ENCODE measurements at places on chromosomes 2 and 18. TPM values are rescaled to one million over a fixed set of nuclear protein-coding genes. Genes with fewer than 3 reads are reported as not detected.

- no peak for DNase-seq
Observed at GRCh38 chr2:238635647-238636051, 208.9 kb downstream of the ASB1 start.

GRCh38 chr2:234437642-234438304 is 59.1 kb downstream of the ARL4C start:
- no peak for DNase-seq

DNA sequence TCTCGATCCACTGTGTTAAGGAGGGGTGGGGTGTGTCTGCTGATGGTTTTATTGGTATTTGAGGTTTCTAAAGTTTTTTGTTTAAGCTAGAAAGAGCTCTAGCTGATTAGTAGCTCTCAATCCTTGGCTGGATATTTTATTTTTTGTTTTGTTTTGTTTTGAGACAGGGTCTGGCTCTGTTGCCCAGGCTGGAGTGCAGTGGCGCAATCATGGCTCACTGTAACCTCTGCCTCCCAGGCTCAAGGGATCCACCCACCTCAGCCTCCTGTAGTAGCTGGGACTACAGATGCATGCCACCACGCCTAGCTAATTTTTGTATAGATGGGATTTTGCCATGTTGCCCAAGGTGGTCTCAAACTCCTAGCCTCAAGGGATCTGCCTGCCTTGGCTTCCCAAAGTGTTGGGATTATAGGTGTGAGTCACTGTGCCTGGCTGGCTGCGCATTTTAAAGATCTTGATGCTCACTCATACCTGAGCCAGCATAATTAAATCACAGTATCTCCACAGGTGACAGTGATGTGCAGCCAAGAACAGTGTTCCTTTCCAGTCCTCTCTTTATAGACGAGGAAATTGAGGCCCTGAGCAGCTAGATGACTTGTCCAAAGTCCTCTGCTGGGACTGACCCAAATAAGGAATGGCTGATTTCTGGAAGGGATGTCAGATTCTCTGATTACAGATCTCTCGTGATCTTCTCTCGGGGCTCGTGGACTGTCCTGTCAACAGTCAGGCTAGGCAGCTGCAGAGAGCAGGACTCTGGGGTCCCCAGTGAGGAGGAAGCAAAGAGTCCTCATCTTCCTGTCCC is 44.5 kb downstream of the SPTBN1 start:
- DNase-seq = no peak

Gene PTH2R
- not detected for total RNA-seq

Gene PUM2
- total RNA-seq = 49.3 TPM

Gene FOXI3
- not detected for total RNA-seq

Gene RESP18
- total RNA-seq = not detected

GRCh38 chr18:70310560-70311320 is 21.9 kb downstream of the SOCS6 start:
- no peak for DNase-seq

- DNase-seq = no peak
Observed at GRCh38 chr2:44247924-44248323, 27.4 kb upstream of the SLC3A1 start.

Gene LIMS3
- 6.8 TPM for total RNA-seq

Gene ZBTB14
- 16.3 TPM for total RNA-seq

Gene CD207
- total RNA-seq = 0.48 TPM

Gene DNAJC5G
- not detected for total RNA-seq

DNA sequence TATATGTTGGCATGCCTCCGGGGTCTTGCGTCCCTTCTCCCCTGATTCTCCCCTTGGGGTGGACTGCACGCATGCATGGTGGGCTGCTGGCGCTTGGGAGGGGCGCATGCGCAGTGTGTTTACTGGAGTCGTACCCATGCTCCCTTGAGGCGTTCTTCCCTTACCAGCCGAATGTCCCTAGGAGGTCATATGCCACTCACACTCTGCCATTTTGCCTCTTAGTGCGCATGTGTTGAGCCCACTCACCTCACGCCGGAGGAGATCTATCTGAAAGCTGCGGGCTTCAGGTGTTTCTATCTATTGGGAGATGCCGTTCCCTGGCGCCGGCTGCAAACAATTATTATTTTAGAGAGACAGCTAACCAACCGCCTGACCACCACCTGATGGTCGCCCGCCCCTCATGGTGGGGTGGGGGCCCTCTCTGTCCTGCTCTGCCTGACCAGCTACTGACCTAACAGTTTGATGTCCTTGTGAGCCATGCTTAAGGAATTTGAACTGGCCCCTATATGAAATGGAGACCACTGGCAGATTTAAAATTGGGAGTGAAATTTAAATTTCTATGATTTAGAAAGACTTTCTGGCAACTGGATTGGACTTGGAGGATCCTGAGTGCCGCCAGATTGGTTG is 179.6 kb downstream of the RNF144A start:
- DNase-seq = no peak

Gene CXCR4
- 9.1 TPM for total RNA-seq

GRCh38 chr2:104408266-104408665 is 445.6 kb upstream of the POU3F3 start:
- DNase-seq = no peak

DNA sequence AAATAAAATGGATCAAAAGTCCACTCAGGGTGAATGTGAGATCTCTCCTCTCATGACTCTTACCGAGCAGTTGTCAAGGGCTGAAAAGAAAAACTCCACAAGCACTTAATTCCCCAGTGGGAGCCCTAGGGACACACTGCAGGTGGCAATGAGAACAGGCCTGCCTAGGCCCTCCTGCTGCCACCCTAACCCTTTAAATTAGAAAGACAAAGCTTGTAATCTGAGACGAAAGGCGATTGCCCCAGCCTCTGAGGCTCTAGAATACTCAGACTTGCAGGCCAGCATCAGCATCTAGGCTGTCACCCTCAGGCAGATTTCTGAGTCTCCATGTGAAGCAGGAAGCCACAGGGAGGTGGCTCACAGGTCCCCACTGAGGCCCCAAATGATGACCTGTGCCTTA is 457.0 kb upstream of the MYT1L start:
- no peak for DNase-seq

Gene SIX2
- total RNA-seq = 0.46 TPM

Gene MYOM1
- 0.69 TPM for total RNA-seq

DNA sequence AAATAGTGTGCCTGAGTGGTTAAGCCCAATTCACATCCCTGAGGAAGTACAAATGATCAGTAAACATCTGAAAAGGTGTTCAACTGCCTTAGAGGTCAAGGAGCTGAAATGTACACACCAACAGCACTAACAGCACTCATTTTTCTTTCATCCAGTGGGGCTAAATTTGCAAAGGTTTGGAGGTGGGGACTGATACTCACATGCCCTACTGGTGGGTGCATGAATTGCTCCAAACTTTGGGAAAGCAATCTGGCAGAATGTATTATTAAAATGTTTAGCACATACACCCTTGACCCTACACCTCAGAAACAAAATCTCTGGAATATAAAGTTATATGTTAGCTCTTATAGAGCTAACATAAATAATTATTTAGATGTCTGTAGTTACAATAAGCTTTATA is 19.0 kb upstream of the FAM178B start:
- DNase-seq = no peak

Gene OSR1
- 2.5 TPM for total RNA-seq

Gene C1GALT1C1L
- not detected for total RNA-seq

Gene EN1
- not detected for total RNA-seq

DNA sequence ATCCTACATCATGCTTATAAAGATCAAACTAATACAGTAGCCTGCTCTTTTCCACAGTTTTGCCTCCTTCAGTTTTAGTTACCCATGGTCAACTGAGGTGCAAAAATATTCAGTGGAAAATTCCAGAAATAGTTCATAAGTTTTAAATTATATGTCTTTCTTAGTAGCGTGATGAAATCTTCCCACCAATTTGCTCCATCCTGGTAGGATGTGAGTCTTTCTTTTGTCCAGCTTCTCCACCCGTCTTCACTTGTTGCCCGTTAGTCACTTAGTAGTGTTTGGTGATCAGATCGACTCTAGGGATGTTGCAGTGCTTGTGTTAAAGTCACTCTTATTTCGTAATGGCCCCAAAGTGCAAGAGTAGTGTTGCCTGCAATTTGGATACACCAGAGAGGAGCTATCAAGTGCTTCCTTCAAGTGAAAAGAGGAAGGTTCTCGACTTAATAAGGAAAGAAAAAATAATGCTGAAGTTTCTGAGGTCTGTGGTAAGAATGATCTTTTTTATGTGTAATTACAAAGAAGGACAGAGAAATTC is 57.0 kb downstream of the CEP192 start:
- no peak for DNase-seq

Gene METTL5
- total RNA-seq = 29.8 TPM

GRCh38 chr18:8617907-8618306 is 8.7 kb downstream of the RAB12 start:
- DNase-seq = no peak

DNA sequence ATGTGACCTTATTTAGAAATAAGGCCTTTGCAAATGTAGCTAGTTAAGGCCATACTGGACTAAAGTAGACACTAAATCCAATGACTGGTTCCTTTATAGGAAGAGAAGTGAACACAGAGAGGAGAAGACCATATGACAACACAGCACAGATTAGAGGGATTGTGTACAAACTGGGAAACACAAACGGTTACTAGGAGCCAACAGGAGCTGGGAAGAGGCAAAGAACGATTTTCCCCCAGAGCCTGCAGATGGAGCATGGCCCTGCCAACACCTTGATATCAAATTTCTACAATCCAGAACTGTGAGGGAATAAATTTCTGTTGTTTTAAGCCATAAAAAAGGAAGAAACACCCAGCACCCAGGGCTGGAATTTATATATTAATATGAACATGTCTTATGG is 38.7 kb upstream of the COL5A2 start:
- no peak for DNase-seq

DNA sequence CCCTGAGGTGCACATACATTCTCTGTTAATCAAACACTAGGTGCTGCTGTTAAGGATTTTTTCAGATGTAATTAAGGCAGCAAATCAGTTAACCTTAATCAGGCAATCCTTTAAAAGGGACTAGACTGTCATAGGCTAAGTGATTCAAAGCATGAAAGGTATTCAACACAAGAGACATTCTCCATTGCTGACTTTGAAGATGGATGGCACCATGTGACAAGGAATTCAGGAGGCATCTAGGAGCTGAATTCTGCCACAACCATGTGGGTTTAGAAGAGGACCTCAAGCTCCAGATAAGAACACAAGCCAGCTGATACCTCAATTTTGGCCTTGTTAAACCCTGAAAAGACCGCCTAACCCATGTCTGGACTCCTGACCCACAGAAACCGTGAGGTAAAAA is 84.0 kb downstream of the SMAD2 start:
- DNase-seq = no peak

DNA sequence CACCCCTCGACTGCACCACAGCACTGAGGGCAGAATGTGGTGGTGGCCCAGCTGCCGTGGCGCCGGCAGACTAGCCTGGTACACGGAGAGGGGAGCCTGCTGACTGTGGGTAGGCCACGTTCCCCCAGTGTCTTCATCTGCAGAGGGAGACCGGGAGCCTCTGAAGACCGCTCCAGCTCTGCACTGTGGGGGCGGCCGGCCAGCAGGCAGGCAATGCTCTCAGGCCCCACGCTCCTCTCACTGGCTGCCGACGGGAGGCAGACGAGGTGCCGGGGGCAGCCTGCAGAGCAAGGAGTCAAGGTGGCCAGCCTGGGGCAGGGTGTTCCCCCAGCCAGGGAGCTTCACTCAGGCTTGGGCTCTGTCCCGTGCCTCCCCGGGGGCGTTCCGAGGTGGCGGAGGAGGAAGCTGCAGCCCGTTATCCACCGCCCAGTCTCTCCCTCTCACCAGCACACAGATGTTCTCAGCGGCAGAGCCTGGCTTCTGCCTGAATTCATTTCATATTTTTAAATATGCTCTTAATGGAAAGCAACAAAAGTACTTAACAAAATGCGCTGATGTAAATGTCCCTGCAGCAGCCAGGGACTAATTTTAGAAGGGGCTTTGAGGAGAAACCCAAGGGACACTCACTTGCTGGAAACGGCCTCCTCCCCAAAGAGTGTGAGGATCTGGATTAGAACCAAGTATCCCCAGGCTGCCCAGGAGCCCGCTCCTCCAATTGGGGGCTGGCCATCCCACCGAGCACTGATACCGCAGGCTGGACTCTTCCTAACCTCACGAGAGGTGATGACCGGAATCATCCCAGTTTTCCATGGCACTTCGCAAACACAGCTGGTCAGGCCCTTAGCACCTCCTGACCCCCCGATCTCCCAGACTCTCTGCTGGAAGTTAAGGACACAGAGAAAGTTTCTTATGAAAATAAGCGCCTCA is 87.8 kb downstream of the HDAC4 start:
- peak; percentile 50 for DNase-seq

- no peak for DNase-seq
Observed at GRCh38 chr2:1837458-1837857, 93.1 kb upstream of the PXDN start.

Gene UGT1A4
- total RNA-seq = not detected

Gene SERPINB12
- not detected for total RNA-seq

Gene CNGA3
- total RNA-seq = not detected

DNA sequence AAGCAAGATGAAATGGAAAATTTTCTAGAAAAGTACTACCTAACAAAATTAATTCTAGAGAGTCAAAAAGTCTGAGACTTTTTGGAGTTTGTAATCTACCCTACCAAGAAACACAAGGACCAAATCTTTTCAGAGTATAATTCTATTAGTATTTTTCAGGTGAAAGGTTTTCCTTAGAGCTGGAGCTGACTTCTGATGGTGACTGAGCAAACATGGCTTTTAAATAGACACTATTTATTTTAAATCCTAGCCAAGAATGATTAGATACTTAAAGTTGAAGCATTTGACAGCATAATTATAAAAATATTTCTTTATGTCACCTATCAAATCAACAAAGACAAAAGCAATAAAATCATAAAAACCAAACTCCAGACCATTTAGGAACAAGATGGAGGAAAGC is 26.6 kb downstream of the ZC3H6 start:
- DNase-seq = no peak

Gene PLEK
- 3.2 TPM for total RNA-seq

- DNase-seq = no peak
Observed at GRCh38 chr2:5694306-5694705, 2.1 kb downstream of the SOX11 start.

DNA sequence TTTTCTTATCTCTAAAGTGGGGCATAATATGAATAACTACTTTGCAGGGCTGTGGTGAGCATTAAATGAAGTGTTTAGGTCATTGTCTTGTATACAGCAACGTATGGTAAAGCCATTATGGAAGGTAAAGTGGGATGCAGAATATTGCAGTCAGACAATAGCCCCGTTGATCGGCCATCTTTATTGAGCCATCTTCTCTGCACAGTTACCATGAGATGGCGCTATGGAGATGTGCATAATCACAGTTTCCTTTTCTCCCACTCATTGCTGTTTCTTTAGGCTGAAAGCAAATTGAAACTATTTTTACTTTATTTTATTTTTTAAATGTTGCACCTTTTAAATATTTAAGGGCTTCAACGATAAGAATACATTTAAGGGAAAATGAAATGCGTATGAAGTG is 108.9 kb downstream of the THSD7B start:
- no peak for DNase-seq

DNA sequence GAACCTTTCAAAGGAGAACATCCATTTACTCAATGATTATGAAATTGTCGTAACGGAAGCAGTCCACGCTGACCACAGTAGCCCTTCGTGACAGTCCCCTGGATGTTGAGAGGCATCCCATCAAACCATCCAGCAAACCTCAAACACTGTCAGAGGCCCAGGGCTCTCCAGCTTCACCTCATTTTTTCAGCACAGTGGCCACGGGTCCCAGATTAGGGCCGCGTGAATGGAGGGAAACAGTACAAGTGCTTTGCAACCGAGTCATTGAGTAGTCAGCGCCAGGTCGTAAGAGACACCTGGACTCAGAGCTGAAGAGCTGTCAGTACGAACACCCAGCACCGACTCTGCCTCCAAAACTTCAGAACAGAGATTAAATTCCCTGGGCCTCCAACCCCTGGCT is 552.5 kb upstream of the SALL3 start:
- DNase-seq = no peak

Data from ovary (tissue), 10 donors.